ENCODE measurements at places on chromosomes 2 and 18.

GRCh38 chr18:74632856-74633255 lies 35.2 kb downstream of the ZNF407 start:
- DNase-seq: no peak

- DNase-seq: no peak
Observed at GRCh38 chr2:192827735-192828134, 633.0 kb upstream of the TMEFF2 start.

DNA sequence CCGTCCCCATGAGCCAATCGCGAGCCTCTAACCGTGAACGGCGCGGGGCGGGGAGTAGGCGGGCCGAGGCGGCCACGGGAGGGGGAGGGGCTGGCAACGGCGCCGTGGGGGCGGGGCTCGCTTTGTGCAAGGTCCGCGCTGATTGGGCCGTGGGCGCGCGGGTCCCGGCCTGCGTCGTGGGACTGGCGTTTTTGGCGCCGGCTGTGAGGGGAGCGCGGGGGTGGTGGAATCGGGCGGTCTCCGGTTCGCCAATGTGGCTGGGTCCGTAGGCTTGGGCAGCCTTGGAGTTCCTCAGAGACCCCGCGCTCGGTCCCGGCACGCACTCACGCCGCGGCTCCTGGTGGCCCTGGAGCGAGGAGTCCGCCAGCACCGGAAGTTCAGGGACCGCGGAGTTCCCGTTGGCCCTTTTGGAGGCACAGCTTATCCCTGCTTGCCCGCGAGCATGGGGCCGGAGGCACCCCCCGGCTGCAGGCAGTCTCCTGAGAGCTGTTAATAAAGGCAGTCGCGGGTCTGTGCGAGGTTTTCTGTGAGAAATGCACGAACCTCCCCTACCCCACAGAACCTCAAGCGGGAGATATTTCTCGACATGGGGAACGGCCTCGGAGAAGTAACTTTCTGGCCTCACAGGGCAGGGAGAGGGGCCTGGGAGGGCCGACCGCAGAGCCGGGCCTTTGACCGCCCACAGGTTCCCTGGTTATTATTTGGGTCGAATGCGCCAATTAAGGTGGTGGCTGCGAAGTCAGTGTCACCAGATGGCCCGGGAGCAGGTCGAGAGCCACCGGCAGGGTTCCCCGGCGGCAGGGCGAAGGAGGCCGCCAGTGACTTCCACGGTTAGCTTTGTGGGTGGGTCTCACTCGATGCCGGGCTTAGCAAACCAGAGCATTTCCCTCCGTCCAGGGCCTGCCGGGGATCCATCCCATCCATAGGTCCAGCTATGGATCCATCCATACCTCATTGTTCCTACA lies 574 bp upstream of the NCL start:
- DNase-seq: peak; percentile 99

DNA sequence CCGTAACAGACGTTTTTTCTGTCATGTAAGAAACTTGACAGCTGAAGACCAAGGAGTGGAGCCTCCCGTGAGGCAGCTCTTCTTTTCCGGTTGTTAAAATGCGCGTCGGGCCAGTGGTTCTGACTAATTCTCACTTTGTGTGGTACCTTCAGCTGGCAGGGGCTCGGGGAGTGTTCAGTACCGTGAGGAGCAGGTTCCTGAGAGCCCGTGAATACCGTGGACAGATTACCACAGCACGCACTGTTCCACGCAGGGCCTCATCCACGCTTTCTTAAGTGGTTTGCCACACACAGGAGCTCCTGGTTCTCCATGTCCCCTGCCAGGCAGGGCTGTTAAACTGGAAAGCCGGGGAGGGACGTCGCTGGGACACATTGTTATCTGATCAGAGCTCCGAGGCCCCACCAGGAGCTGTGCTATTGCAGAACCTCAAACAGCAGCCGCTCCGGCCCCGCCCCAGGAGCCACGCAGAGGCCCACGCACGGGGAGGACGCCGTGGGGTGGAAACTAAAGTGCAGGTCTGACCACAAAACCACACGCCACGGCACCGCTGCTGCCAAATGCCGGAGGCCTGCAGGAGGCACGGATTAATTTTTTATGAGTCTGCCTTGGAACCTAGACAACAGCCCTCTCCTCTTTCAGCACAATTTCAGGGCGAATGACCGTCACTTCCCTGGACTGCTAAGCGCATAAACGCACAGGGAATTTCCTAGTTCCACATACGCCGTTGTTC lies 43.3 kb downstream of the NFATC1 start:
- DNase-seq: peak; percentile 54

DNA sequence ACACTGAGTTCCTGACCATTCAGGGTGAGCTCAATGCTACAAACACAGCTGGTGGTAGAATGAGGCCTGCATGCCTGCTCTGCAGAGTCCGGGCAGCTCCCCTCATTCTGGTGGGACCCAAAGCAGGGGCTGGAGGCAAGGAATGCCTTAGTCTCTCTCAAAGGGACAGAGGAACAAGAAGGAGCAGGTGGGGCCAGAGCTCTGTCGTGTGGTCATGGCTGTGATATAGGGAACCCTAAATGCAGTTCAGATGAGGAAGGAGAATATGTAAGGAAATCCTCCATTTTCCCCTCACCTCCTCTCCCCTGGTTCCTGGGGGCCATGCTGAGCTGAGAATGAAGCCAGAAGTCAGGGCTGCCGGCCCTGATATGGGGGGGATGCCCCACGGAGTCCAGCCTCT lies 334.3 kb downstream of the CYP26B1 start:
- no peak for DNase-seq

Measured in activated CD4-positive, alpha-beta T cell treated with anti-CD3 and anti-CD28 coated beads for 4 hours (primary cell).